ENCODE measurements at places on chromosomes 1 and 21.
A peak's percentile ranks its signal among the peaks of the same experiment; 100 is the strongest.

DNA sequence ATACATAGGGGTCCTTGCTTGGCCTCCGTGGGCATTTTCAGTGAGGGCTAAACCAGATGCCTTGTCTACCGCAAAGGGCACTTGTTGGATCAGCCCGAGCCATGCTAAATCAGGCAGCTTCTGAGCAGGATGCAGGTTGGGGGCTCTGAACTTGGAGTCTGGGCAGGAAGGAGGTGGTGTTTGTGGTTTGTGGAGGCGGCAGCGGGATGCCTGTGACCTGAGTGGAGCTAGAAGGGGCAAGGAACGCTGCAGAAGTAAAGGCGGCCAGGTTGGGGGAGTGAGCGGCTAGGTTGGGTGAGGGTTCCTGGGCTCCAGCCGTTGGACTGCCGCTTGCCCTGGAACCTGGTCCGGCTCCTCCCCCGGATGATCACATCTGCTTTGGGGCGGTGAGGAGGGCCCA is 183.9 kb downstream of the CAMTA1 start:
- no peak for DNase-seq

DNA sequence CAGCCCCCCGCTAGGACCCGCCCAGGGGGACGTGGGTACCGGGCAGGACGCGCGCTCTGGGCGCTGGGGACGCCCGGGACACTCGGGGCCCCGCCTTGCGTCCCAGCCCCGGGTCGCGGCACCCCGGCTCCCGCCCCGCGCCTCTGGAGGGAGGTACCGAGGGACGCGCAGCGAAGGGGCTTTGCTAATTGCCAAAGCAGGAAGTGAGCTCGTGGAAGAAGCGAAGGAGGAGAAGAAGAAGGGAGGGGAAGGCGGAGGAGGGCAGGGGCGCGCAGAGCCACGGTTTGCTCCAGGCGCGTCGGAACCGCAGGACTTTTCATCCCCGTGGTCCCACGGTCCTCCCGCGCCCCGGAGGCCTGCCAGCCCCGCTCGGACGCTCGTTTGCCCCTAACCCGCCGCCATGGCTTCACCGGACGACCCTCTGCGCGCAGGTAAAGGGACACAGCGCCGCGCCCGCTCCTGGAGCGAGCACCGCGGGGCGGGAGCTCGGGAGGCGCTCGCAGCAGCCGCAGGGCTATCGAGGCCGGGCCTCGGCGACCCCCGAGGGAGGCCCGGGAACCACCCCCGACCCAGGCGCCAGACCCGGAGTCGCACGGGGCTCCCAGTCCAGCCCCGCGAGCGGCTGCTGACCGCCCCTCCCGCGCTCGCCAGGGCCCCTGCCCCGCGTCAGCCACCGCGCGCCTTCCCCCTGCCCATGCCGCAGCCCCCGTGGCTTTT is 1.3 kb downstream of the EDARADD start:
- DNase-seq = peak; percentile 51

- DNase-seq = no peak
Measured at GRCh38 chr1:86548839-86549238, 2.0 kb downstream of the CLCA4 start.

DNA sequence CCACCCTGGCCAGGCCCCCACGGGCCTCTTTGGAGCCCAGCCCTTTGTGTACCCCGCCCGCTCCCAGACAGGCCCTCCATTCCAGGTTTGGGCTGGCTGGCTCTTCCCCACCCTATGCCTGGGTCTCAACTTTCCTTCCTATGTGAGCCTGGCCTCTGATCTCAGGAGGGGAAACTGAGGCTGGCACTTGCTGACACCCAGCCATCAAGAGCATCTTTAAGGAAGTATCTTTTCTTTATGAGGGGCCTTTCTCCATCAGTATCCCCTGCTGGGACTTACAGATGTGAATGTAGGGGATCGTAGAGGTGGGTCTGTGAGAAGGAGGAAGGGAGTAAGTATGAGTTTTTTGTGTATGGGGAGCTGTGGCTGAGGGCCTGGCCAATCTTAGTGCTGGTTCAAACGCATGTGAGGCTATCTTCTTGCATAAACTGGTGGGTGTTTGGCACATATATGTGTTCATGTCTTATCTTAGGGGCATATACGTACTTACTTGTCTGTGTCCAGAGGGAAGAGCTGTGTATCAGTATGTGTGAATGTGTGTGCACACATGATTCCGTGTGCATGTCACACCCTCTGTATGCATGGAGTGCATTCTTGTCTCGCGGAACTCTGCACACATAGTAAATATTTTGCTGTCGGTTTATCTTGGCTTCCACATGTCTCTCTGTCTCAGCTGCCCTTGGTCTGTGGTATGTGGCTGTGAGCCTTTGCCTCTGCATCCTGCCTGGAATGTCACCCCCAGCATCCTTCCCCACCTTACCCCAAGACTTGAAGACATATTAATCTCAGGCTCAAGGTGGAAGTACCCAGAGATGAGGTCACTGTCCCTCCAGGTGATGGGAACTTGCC is 5.4 kb downstream of the NECTIN4 start:
- no peak for DNase-seq

GRCh38 chr1:228087771-228088251 is 5.3 kb downstream of the ARF1 start:
- DNase-seq = no peak

- no peak for DNase-seq
Measured at GRCh38 chr21:41289431-41289830, 27.2 kb upstream of the FAM3B start.

DNA sequence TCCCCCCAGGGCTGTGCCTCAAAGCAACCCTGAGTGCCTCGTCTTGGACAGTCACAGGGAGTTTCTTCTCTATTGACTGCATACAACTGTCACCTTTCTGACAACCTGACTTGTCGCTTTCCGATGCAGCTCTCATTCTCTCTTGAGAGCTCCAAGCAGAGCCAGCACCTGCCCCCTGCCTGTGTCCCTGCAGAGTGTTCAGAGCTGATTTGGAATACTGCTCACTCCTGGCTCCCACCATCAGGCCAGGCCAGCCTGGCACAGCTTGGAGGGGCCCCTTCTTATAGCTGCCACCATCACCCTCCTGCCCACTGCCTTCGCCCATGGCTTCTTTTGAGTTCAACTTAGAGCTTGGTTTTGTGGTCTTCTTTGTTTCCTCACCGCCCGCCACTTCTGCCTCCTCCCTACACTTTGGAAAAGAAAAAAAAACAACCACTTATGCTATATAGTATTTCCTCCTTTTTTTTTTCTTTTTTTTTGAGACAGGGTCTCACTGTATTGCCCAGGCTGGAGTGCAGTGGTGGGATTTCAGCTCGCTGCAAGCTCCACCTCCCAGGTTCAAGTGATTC is 12.3 kb downstream of the NCF2 start:
- no peak for DNase-seq

GRCh38 chr1:231138236-231138635 is 23.6 kb upstream of the TRIM67 start:
- DNase-seq = no peak

DNA sequence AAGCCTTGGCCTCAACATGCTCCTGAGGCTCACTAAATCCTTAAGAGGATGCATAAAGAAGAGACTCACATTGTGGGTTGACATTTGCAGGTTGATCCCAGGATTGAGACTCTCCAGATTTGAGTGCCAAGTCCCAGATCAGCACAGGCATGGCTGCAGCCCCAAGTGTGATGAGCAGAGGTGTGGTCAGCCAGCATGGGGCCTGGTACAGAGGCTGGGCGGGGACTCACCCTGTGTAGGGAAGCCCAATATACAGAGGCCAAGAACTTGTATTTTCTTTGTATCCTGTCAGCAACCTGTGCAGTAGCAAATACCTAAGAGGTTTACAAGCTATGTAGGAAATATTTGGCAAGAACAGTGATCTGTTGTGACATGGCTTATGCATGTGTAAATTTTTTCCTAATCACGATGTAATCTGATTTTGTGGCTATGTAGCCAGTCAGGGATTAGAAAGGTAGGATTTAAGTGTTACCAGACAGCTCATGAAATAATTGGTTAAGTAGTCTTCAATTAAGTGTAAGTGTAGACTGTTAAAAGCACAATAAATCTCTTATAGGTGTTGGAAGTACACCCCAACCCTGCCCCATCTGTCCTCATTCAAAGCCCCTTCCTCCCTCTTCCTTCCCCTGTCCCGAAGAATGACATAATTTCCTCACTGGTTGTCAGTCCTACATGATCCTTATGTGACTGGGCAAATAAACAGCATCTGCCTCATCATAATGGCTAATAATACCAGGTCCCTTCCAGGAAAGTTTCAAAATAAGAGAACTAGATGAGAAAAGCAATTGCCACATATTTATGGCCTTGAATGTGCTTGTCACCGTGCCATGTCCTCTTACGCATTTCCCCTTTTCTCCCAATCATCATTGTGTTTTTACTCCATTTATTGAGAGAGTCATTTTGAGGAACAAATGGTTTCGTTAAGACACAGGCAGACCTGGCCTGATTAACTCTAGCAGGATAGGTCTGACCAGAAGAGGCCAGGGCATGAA is 120.9 kb downstream of the HLX start:
- DNase-seq = no peak

DNA sequence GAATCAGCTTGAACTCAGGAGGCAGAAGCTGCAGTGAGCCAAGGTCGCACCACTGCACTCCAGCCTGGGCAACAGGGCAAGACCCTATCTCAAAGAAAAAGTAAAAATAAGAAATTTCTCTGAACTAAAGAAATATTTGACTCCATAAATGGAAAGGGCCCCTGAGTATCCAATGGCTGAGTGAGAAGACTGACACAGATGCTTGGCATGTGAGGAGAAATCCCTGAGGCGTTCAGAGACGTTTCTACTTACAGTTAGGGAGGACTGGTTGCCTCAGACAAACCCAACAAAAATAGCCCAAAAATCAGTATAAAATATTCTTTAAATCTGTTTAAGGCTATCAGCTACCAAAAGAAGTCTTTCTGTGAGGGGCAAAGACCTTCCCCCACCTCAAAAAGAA is 3.0 kb upstream of the SUMO3 start:
- DNase-seq = no peak

DNA sequence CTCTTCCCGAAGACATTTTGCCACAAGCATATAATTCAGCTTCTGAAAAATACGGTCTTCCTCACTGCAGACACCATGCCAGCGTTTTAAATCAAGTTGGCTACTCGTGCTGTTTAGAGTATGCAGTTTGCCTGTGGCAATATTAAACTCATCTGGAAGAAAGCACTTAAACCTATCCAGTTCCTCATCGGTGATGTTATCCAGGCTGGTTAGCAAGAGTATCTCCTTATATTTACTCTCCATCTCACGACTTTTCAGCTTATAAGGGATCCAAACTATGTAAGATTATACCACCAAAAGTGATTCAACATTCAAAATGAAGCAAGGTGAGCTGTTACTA is 9.7 kb upstream of the IFI16 start:
- no peak for DNase-seq

GRCh38 chr1:96355521-96355920 is 366.1 kb upstream of the PTBP2 start:
- DNase-seq = no peak

DNA sequence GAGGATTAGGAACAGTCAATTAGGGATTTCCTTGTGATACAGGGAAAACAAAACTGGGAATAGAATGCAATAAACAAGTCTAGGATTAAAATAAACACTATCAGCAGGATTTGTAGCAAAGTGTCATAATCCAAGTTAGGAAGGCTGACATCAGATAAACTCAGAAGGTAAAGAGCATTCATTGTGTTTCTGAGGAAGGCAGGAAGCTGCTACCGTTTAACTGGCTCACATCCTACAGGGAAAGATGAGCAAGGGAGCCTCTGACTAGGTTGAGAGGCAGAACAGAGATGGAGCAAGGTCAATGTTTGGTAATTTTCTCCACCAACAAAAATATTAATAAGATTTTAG is 124.7 kb downstream of the POU2F1 start:
- no peak for DNase-seq

Measured in activated effector memory CD4-positive, alpha-beta T cell treated with Interleukin-2 at 50 U/mL for 16 hours (primary cell).